Spleen (tissue), 13 donors: ENCODE measurements at places on chromosomes 4 and X. TPM values are rescaled to one million over a fixed set of nuclear protein-coding genes. Genes with fewer than 3 reads are reported as not detected.
A peak's percentile ranks its signal among the peaks of the same experiment; 100 is the strongest.

Gene CT47B1
- not detected for polyA plus RNA-seq

Gene ARHGAP36
- not detected for polyA plus RNA-seq

Gene HTR2C
- polyA plus RNA-seq, result not detected

Gene CXXC4
- polyA plus RNA-seq, result 0.15 TPM

Gene ERCC6L
- 0.86 TPM for polyA plus RNA-seq

Gene PTPN13
- 0.90 TPM for polyA plus RNA-seq

DNA sequence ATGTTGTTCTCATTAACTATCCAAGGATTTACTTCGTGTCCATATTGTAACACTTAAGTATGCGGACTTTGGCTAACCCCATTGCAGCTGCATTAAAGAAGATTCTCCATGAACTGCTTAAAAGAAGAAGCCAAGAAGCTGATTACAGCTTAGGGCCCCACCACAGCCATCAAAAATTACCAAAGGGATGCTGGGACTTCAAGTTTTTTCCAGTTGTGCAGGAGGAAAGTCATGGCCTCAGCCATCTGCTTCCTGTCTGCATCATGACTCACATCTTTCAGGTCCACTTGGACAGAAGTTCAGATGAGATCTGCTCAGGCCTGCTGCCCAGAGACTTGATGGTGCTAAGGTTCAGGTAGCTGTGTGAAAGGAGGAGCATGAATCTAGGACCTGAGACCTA lies 38.8 kb upstream of the CAPN6 start:
- DNase-seq, result no peak

DNA sequence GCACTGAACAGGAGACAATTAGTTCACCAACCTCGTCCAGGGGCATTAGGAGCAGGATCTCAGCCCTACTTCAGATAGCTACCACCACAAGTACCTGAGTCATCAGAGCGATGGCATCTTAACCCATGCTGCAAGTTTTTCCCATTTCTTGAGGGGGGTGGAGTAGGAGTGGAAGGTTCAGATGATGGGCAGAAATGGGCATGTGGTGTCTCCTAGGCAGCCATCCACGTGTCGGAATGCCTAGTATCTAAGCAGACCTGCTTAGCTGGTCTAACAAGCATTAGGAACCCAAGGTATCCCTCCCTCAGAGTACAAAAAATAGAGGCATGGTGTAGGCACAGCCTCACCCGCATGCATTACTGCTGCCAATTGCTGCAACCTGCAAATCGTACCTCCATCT lies 159.1 kb upstream of the DGKK start:
- DNase-seq, result no peak

DNA sequence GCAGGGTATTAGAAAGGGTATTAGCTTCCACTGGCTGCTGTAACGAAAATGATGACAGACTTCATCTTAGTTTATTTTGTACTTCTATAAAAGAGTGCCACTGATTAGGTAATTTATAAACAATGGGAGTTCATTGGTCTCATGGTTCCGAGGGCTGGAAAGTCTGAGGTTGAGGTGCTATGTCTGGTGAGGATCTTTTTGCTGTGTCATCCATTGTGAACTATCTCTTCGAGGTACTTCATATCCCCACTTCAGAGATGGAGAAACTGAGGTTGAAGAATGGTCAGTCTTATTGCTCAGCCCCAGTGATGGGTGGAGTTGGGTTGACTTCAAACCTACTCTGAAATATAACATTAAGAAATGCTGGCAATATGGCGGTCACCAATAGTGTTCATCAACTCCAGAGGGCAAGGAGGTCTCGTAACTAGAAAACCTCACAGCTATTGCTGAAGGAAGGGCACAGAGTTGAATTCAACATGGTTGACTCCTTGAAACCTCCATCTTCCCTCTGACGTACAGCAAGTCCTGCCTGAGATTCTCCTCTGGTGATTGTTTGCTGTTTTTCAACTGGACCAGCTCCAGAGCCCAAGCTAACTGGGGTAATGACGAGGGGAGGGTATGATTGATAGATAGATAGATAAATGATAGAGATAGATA lies 53.6 kb upstream of the SHOX start:
- DNase-seq, result no peak

- no peak for DNase-seq
Observed at GRCh38 chr4:154566639-154567204, 3.9 kb downstream of the FGB start.

DNA sequence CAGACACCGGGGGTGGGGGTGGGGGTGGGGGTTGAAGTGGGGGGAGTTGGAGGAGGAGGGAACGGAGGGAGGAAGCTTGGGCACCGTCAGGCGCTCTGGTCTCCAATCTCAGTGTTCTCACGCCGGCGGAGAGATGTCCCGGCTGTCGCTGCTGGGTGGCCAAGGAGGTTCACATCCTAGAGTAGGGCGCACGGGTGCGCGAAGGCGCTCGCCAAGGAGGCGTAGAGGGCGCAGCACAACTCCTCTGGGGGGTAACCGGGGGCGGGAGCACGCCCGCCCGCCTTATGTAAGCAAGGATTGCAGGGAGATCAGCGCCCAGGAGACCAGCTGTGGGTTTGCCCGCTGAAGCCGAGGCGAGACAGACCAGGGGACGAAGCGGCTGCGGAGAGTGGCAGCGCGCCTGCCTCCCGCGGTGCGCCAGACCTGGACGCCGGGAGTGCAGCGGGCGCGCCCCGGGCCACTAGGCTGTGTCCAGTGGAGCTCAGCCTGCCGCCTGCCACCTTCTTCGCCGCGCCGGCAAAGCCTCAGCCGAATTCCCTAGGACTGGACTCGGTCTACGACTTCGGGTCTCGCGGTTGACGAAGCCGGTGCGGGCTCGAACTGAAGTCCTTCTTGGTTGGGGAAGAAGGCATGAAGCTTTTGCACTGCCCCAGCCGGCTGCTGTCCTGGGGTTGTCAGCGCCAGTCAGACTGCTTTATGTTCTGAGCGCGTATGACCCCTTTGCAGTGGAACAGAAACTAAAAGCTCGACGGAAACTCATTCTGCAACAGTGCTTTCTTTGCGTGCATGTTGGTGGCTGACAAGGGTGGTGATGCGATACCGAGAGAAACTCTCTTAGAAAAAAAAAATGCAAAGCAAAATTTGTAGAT lies 707 bp upstream of the UNC5C start:
- DNase-seq, result peak; percentile 82
